ENCODE measurements at places on chromosomes 3 and 15.

- no peak for DNase-seq
These were observed 246.9 kb upstream of the LRTM1 start for GRCh38 chr3:55174747-55175146.

- DNase-seq: no peak
These were observed 595.8 kb upstream of the NR2F2 start for GRCh38 chr15:95734422-95735316.

DNA sequence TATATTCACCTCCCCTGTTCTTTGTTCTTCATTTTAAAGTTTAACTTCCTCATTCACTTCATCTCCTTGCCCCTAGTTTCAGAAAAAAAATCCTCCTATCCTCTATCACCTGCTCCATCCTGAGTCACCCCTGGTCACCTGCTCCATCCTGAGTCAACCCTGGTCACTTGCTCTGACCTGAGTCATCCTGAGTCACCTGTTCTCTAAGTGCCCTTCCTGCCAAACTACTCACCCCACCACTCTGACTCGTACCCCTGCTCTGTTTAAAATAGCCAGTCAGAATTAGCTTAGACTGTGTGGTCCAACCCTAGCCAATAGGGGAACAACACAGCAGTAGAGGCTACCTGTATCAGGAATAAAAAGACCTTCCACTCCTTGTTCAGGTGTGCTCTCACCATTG is 716.9 kb downstream of the ZBBX start:
- no peak for DNase-seq

GRCh38 chr3:129014793-129015345 is 13.8 kb downstream of the EFCC1 start:
- DNase-seq: no peak

DNA sequence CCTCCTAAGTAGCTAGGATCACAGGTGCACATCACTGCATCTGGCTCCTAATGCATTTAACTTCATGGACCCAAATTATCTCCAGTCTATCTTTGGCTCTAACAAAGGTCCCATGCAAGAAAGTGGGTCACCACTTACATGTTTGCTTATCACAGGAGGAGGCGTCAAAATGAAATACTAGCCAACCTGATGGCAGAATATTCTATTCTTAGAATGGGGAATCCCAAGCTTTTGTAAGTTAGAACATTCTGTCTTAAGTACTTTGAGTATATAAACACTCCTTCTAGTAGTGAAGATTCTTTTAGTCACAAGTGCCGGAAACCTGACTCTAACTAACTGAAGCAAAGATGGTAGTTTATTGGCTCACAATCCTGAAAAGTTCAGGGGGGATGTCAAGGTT is 72.0 kb upstream of the ADAMTS9 start:
- no peak for DNase-seq

- no peak for DNase-seq
These were observed 766 bp downstream of the FAM98B start for GRCh38 chr15:38454696-38455090.

DNA sequence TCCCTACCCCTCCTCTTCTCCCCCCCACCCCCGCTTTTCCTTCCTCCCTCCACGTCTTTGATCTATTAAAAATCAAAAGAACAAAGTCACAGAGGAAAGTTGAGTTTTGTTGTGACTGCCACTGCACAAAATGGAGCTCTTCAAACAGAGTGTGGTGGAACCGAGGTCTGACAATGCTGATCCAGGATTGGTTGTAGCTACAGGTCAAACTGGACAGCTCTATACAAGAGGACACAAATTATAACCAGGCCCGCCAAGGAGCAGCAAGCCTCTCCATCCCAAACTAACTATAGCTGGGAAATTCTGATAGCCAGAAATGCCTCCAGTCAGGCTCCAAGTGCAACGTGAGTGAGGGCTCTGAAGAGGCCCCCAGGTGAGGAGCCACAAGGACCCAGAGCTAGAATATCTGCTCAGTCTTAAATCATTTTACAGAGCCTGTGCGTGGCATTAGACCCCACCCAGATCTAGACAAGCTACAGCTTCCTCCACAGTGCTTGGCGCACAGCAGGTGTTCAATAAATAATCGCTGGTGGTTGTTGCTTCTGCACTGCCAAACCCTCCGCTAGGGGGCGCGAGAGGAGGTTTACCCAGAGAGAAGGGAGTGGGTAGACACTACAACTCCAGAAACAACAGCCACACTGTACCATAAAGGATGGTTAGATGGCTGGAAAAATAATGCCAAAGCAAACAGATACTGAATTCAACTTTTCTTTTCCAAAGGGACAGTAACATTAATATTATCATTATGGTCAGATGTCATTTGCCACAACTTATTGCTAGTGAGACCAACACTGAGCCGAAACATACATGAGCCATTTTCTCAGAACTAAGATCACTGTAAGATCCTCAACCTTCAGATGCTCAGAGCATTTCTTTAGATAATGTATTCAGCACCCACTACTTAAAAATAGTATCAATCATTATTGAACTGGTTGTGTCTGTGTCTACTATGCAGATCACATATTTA is 44.6 kb downstream of the ZIC4 start:
- peak; percentile 15 for DNase-seq

DNA sequence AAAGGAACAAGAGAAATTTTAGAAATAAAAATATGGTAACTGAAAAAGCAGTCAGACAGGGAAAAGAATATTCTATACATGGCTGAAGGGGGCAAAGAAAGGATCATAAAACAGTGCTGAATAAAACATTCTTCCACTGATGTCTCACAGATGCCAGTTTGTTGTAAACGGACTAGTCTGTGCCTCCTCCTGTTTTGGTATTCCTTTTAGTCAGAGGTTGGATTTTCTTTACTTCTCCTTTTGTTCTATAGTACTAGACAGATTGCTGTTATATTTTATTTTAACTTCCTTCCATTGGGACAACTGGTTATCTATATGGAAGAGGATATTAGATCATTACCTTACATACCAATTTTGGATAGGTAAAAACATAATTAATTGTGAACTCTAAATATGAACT is 16.0 kb upstream of the GNB5 start:
- no peak for DNase-seq

DNA sequence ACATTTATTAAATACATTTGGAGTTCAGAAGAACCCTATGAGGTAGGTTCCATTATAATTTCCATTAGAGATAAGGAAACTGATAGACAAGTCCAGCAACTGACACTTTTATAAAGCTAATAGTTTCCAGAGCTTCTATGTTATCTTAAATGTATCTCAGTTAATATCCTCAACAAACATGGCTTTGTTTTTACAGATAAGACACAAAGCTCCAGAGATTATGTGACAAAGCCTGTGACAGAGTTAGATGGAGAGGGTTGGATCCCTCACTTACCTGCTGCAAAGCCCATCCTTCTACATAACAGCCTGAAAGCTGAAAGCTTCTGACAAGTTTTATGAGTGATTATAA is 473 bp upstream of the COMMD2 start:
- no peak for DNase-seq

DNA sequence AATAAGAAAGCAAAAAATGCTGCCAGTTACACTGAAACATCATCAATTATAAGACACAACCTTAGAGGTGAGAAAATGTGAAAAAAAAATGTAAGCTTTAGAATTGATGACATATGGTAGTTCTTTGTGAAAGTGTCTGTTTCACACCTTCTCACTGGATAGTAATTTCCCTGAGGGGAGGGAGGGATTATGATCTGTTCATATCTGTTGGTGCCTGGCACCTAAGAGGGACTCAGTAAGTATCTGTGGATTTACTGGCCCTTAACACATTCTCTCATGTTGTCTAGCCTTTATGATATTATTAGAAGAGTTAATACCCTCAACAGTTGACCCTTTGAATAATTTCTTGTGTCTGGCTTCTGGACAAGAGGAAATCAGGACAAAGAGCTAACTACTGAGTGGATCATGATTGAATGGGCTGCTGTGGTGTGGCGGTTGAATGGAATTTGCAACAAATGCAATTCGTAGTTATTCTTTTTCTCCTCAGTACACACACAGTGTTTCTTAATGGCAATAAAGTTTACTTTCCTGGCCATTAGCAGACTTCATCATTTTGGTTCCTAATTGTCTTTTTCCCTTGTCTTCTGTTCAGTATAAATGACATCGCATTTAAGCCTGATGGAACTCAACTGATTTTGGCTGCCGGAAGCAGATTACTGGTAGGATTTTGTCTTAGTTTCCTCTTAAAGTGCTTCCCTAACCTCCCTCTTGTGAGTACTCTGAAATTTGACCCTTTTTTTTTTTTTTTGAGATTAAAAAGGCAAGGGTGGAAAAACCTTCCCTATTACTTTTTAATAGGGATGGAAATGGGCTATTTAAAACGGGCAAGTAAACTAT is 9.5 kb downstream of the IFT122 start:
- no peak for DNase-seq

GRCh38 chr3:187084126-187084525 is 55.2 kb downstream of the RPL39L start:
- no peak for DNase-seq

GRCh38 chr15:98795980-98796379 is 147.6 kb downstream of the IGF1R start:
- no peak for DNase-seq

GRCh38 chr15:57061281-57061680 is 142.8 kb downstream of the TCF12 start:
- DNase-seq: no peak

DNA sequence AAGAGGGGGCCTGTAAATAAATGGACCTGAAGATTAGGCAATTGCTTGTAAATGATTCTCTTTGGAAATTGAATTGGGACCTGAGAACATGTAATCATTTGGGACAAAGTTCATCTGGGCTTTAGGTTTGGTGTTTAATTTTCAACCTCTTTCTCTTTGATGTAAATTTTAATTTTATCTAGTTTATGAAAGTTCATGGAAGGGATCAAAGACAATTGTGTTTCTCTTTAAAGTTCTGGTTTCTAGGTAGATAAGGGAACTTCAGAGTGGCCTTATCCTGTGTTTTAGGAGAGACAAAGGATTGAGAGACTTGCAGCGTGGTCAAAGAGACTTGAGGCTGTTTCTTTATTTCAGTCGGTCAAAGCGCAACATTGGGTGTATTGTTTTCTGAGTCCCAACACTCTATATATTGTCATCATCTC is 1108.3 kb downstream of the TBL1XR1 start:
- no peak for DNase-seq

- DNase-seq: no peak
These were observed 1.7 kb downstream of the SEMA3B start for GRCh38 chr3:50270422-50271224.

- no peak for DNase-seq
These were observed 30.9 kb downstream of the ITPR1 start for GRCh38 chr3:4523710-4524698.

DNA sequence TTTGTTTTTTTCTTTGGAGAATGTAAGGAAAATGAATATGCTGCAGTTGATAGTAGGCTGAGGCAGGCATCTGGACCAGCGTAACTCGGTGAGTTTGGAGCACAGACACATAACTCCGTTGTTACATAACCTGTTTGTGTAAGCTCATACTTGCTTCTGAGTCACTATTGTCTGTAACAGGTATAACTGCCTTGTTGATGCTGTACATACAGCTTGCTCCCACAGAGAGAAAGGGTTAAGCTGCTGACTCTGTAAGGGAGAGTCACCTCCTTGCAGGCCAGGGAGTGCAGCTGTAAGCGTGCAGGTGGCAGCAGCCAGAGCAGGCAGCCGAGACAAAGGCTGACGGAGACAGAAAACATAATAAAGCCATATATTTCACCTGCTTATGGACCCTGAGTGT is 20.4 kb downstream of the RETNLB start:
- no peak for DNase-seq

- DNase-seq: no peak
These were observed 368.6 kb upstream of the RBMS3 start for GRCh38 chr3:28912120-28912885.

DNA sequence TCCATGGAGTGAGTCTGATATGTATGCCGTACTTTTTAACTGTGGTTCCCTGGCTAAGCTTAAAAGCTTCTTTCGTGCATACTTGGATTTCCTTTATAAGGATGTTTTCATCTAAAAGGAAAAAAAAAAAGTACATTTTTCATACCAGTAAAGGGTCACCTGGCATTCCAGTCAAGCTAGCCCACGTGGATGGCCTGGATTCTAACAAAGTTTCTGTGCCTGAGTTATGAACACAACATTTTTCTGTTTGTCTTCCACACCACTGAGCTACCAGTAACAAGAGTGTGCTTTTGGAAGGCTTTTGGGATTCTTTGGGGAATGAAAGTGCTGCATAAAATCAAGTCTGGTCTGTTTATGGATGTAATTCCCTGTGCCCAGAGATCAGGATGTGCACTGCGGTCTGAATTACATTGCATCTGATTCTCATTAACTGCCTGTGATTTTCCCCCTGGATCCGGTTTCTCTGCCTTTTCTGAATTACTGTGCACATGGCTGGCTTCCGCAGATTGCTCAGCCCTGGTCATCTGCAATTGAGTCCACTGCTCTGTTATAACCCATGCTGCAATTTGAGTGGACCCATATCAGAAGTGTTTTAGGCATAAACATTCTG is 38.2 kb upstream of the MAGI1 start:
- DNase-seq: no peak

DNA sequence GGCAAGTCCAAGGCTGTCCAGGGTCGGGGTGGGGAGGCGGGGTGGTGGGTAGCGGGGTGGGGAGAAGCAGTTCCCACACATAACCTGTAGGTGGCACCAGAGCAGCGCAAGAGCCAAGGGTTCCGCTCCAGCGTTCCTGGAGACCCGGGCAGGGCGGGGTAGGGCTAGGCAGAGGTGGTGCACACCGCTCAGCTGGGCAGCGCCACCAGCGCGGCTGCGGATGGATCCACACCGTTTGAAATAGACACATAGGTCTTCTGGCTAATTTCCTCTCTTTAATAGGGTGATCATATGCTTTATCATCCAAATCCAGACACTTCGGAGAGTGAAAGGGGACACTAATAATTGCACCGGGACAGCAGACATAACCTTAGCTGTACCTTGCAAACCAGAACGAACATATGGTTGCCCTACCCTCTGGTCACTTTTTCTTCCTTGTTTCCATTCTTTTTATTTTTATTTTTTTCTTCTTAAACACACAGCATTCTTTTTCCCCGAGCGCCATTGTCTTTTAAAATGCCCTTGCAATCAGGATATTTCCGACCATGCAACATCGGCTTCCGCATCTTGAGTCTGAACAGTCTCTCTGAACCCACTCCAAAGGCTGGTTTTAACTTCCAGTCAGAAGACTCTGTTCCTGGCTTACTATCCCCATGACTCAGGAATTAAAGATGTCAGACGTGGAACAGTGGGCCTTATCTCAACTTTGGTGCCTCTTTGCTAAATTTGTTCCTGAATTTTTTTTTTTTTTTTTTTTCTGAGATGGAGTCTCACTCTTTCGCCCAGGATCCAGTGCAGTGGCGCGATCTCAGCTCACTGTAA is 12.5 kb upstream of the ZSCAN2 start:
- peak; percentile 80 for DNase-seq

GRCh38 chr3:87320756-87321626 is 44.6 kb upstream of the POU1F1 start:
- DNase-seq: no peak
